ENCODE measurements at places on chromosomes 12 and 14.

DNA sequence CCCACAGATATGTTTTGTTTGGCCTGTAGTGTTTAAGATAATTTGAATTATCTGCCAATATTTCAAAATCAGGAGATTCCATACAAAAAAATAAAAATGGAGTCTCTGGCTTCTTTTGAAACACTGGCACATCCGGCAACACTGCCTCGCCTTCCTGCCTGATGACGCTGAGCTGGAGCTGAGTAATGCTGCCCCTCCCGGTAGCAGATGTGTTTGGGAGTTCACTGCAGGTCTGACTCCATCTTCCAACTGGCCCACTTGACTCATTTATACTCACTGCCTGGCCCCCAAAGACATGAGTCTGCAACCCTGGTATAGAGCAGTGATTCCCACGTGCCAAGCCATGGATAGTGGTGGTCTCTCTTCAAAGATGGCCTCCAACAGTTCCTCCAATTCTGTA is 7.4 kb downstream of the CIT start:
- peak; percentile 92 for DNase-seq

GRCh38 chr12:3757261-3757660 is 4.4 kb upstream of the CRACR2A start:
- DNase-seq, result no peak

DNA sequence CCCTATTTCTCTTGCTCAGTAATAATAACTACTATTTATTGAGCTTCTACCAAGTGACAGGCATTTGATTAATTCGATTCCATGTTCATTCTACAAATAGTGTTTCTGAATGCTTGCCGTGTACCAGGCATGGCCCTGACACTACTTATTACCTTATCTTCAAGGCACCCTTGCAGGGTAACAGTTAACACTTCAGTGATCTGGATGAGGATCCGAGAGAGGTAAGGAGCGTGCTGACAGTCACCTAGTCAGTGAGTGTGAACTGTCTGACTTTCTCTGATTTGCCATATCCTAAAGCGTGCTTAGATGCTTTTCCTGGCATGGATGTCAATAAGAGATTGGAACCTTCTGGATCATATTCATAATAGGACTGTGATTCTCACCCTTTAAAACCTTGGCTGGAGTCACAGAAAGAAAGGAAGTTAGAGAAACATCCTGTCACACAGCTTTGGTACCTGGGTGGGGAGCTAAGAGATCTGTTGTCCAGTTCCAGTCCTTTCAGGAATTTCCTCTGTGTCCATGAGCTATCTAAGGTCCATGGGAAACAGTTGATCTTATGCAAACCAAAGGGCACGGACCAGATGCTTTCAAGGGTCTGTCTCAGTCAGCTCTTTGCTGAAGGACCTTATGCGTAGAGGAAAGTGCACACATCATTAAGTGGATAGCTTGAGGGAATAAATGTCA is 54.8 kb downstream of the PPFIBP1 start:
- DNase-seq, result no peak

DNA sequence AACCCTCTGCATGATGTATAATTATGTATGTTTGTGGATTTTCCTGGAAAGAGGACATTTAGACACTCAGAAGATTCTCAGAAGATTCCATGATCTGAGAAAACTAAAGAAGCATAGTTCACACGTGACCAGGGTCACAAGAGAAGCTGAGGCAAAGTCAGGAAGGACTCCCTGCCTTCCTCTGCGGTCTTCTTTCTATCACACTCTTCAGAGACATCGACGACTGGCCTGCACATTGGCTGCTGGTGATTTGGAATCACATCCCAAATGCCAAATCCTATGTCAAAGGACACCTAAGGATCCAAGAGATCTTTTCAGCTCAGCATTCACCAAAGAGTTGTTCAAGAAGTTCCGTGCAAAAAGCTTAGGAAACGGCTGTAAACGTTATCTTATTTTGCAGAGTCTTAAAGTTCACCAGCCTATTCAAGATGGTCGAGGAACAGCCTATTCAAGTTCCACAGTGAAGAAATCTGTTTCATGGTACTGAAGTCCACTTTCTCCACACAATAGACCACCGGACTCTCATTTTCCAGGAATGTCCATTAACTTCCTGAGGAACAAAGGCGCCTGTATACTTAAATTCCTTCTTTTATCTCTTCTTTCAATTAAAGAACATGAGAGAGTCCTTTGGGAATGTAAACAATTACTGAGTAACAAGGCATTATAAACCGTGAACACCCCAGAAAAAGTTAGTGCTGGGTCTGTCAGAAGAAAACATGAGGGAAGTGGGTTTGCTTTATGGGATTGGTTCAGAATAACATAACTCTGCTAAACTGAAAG is 42.1 kb downstream of the IGF1 start:
- no peak for DNase-seq

DNA sequence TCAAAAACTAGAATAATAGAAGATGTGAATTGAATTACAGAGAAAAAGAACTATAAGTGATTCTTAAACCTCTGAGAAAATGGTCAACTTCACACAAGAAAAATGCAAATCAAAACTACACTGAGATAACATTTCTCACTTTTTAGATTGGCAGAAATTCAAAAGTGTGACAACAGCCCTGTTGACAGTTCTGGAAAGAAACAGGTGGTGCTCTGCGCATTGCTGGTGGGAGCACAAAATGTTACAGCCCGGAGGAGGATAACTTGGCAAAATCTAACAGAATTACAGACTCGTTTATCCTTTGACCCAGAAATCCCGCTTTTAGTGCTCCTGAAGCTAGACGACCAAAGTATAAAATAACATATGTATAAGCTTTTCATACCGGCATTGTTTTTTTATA is 222.5 kb upstream of the CNTN1 start:
- DNase-seq, result no peak

DNA sequence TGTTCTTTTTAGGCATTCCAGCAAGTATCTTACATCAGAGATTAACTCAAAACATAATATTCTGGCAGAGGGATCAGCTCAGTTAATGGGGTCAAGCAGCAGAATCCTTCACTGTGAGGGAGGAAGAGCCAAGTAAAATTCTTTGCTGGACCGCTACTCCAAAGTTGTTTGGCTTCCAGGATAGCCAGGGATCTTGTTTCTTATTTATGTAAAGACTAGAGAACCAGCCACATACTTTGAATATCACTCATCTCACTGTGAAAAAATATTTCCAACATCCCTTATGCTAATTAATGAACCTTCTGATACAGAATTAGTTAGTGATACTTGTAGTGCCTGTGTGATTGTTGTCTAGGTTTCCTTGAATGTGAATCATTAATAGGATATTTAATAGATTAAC is 94.2 kb downstream of the PLEKHA5 start:
- DNase-seq, result no peak

DNA sequence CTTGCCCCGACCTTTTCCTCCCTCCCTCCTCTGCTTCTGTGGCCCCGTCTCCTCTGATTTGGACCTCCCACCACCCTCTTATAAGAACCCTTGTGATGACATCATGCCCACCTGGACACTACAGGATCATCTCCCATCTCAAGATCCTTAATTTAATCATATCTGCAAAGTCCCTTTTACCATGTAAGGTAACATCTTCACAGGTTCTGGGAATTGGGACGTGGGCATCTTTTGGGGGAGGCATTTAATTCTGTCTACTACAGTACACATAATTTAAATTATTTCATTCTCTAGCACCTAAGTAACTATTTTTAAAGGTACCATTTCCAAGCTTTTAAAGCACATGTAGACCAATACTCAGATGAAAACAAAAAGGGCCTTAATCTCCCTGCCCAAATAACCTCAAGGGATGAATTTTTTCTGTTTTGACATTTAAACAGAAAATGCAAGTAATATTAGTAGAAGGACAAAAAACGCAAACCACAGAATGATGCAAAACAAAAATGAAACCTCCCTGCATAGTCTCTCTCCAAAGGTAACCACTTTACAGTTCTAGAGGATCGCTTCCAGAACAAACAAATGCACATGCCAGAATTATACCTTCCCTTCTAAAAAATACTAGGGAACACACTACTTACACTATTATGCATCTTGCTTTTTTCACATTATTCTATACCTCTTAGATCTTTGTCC is 222.1 kb downstream of the AACS start:
- DNase-seq, result no peak

- DNase-seq, result peak; percentile 8
Measured at GRCh38 chr12:112322441-112322840, 59.8 kb downstream of the HECTD4 start.

GRCh38 chr12:68699486-68699885 is 12.7 kb downstream of the NUP107 start:
- no peak for DNase-seq

- DNase-seq, result no peak
Measured at GRCh38 chr12:22562036-22563028, 18.0 kb upstream of the C2CD5 start.

GRCh38 chr12:107388263-107388662 is 294.9 kb upstream of the CRY1 start:
- no peak for DNase-seq

GRCh38 chr14:67268426-67269150 is 27.4 kb downstream of the PALS1 start:
- peak; percentile 7 for DNase-seq

DNA sequence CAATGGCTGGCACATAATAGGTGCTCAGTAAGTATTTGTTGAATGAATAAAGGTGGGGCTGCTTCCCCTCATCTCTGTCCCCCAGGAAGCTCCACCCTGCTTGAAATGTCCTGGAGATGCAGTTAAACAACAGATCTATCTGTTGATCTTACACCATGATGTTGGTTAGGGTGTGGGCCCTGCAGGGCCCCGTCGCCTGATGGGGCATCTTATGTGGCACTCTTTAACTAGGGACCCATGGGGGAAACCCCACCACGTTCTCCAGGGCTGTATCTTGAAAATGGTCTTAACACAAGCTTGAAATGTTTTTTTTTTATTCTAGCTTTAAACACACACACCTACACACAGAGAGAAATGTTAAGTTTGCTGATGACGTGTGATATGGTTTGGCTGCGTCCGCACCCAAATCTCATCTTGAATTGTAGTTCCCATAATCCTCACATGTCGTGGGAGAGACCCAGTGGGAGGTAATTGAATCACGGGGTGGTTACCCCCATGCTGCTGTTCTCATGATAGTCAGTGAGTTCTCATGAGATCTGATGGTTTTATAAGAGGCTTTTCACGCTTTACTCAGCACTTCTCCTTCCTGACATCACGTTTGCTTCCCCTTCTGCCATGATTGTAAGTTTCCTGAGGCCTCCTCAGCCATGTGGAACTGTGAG is 741.7 kb downstream of the VRK1 start:
- DNase-seq, result no peak
